Amygdala (tissue), 56 donors: ENCODE measurements at places on chromosomes 13 and 19.

GRCh38 chr19:39595950-39596349 lies 6.4 kb upstream of the LGALS13 start:
- no peak for DNase-seq

DNA sequence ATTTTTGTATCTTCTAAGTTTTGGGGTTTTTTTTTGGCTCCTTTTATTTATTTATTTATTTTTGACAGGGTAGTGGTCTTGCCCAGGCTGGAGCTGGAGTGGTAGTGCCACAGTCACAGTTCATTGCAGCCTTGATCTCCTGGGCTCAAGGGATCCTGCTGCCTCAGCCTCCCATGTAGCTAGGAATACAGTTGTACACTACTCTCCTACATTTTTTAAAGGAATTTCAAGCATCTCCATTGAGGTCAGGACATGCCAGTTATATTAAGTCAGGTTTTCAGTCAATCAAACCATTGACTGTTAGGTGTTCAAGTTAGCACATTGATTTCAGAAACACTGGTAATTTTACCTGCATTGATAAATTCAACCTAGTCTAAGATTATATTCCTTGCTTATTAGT lies 480.5 kb upstream of the SPRY2 start:
- no peak for DNase-seq

DNA sequence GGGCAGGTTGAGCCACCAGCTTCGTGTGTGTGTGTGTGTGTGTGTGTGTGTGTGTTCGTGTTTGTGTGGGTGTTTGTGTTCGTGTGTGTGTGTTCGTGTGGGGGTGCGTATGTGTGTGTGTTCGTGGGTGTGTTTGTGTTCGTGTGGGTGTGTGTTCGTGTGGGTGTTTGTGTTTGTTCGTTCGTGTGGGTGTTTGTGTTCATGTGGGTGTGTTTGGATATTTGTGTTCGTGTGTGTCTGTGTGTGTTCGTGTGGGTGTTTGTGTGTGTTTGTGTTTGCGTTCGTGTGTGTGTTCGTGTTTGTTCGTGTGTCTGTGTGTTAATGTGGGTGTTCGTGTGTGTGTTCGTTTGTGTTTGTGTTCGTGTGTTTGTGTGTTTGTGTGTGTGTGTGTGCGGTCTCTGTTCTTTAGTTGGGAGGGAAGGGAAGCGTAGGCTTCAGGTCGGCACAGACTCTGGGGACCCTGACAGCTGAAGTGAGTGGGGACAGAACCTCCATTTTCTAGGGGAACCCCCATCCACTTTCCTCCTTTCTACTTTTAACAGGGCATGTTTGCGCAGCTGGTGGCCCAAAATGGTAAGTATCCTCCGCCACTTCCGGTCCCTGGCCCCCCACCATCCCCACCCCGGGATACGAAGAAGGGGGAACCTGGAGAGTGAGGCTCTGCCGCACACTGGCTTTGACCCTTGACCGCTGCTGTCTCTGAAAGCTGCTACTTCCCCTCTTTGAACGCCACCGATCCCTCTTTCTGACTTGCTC lies 1.6 kb downstream of the TNFSF9 start:
- DNase-seq, result no peak

DNA sequence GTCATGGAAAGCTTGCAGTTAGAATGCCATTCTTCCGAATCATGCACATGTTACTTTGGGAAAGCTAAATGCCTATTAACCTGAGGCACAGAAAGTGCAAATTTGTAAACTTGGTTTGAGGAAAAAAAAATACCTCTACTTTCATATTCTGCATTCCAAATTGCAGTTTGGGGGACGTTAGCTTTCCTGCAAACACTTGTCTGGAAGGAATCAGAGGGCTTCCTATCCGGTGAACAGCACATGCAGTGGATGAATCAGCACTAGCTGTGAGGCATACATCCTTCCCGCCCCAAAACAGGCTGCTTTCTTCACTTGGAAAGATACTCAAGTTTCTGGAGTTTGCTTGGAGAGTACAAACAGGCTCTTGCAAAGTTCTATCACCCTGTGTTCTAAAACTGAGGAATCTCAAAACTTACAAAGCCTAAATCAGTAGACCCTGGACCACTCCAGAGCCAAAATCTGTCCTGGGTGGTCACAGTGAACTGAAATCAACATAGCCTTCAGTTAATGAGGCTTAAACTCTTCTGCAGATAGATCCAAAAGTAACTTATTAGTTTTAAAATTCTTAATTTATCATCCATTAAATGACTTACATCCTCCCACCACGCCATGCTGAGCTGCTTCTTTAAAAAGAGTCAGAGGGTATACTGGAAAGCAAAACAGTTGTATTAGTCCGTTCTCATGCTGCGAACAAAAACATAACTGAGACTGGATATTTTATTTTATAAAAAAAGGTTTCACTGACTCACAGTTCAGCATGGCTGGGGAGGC lies 802.3 kb upstream of the ARGLU1 start:
- no peak for DNase-seq

DNA sequence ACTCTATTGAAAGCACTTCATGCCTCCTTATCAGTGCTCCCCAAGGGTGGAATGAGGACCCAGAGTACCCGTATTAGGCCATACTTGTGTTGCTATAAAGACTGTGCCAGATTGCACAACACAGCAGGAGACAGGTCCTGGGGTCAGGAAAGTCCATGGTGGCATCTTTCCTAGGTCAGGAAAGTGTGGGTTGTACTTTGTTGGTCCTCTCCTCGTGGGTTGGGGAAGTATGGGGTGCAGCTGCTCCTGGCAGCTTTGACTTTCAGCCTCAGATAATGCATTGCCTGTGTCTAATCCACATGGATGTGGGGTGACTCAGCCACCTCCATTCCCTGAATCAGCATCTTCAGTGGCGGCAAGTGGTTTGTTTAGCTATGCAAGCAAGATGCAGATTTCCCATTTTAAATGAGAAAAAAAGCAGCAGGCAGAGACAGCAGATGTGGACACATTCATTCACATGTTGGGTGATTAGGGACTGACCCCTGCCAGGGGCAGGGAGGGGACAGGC lies 8.4 kb upstream of the CYP2B6 start:
- DNase-seq, result no peak

DNA sequence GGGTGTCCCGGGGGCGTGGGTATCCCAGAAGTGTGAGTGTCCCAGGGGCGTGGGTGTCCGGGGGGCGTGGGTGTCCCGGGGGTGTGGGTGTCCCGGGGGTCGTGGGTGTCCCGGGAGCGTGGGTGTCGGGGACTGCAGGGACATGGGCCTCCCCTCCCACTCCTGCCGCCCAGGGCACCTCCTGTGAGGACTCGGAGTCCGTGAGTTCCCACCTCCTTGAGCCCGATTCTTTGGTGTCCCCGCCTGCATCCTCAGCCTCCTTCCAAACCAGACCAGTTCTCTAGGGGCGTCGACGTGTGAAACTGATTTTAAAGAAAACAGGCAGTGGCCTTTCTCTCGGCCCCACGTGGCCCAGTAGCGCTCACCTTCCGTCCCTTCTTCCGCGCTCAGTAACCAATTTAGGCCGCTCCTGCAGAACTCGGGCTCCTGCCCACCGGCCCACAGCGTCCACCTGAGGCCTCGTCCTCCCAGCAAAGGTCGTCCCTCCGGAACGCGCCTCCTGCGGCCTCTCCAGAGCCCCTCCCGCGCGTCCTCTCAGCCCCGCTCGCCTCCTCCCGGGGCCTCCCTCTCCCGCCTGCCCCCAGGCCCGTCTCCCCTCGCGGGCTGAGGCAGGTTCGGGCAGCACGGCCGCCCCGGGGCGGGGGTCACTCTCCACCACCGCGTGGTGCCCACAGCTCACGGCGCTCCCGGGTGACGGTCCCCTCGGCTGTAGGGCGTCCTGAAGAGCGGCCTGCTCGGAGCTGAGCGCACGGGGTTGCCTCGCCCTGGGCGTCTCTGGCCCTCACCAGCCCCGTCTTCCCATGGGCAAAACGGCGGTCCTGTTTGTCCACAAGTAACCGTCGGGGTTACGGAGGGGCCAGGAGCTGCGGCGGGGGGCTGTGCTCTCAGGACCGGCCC lies 3.8 kb downstream of the F7 start:
- no peak for DNase-seq

DNA sequence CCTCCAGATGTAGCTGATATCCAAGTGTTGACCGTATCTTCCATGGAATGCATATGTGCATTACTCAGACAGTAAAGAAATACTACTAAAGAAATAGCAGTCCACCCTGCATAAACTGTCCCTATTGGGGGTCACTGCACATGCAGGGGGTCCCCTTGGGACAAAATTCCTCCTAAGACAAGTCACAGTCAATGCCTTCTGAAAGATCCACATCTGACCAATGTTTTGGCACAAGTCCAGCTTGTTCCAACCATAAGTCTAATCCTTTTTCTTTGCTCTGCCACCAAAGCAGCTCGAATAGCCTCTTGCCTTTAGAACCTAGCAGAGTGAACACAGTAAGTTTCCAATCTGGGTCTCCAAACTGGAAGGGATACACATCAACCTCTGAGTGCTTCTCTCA lies 87.9 kb downstream of the DIAPH3 start:
- no peak for DNase-seq
